ENCODE measurements at places on chromosomes 3 and 15.
A peak's percentile ranks its signal among the peaks of the same experiment; 100 is the strongest.

DNA sequence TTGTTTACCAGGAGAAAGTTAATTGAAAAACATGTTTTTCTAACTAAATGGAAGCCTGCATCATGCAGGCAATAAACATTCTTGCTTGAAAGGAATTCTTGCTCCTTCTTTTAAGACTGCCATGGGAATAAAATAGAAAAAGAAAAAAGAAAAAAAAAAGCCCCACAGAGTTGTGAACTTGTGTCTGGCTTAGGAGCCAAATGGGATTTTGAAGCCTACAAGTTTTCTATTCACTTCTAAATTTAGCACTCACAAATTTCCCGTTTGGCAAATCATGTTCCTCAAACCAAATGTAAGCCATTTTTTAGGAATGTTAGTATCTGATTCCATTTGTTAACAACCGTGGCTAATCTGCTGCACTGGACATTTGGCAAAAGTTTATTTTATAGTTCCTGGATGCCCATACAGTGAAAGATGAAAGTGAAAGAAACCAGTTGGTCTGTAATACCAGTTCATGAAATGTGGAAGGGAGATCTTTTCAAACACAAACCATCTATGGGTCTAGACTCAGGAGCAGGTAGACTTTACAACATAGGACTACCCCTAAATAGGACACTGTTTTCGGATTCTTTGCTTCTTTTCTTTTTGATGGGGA is 133.8 kb upstream of the GMNC start:
- no peak for DNase-seq

- peak; percentile 22 for DNase-seq
These were observed 498 bp downstream of the PDE12 start for GRCh38 chr3:57556459-57557084.

- no peak for DNase-seq
These were observed 113.1 kb downstream of the NUP210 start for GRCh38 chr3:13307041-13307440.

DNA sequence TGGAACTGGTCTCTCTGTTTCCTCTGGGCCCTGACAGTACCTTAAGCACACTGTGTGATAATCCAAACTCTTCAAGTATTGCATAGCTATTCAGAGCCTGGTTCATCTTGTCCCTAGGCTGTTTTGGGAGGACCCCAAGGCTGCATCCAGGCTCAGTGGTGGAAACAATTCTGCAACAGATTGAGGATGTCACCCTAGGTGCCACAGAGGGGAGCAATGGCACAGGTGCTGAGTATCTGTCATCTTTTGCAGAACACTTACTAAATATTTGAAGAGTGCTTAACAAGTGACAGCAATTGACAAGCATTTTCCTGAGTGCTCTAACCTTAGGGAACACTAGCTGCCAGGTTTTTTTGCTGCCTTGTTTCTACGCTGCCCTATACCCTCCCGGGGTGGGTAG is 27.8 kb downstream of the STARD5 start:
- no peak for DNase-seq

- no peak for DNase-seq
These were observed 36.4 kb upstream of the BNC1 start for GRCh38 chr15:83320844-83321243.

DNA sequence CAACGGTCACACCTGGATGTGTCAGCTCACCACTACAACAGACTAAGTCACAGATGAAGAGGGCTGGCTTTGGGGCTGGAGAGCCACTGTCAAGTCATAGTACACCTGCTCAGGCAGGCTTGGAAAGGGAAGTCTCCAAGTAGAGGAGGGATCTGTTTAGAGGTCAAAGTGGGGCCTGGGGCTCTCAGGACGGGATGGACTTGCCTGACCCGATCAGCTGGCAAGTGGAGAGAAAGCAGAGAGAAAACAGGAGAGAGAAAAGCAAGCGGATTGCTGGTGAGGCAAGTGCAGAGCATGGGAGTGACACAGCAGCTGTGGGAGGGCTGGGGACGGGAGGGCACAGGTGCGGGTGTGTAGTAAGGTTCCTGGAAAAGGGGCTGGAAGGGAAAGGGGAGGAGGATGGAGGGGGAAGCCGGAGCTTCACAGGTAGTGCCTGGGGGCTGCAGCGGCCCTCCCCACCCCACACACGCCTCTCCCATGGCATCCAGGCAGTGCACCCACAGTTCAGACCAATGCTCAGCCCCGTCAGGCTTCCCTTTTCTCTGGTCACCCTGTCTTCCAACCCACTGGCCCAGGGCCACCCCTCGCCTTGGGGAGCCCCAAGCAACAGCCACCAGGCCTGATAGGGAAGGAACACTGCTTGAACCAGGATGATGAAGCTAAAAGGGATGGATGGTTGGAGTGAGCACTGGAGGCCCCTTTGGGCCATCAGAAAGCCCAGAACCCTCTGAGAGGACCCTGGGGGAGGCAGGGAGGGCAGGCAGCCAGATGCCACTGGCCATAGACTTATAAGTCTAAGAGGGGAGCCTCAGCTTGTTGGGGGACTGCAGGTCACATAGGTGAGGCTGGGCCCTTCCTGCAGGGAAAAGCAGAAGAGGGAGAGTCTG is 8.5 kb downstream of the RPS17 start:
- DNase-seq, result no peak

Measured in T-helper 9 cell (primary cell).